ENCODE measurements at places on chromosomes 6 and 20.

DNA sequence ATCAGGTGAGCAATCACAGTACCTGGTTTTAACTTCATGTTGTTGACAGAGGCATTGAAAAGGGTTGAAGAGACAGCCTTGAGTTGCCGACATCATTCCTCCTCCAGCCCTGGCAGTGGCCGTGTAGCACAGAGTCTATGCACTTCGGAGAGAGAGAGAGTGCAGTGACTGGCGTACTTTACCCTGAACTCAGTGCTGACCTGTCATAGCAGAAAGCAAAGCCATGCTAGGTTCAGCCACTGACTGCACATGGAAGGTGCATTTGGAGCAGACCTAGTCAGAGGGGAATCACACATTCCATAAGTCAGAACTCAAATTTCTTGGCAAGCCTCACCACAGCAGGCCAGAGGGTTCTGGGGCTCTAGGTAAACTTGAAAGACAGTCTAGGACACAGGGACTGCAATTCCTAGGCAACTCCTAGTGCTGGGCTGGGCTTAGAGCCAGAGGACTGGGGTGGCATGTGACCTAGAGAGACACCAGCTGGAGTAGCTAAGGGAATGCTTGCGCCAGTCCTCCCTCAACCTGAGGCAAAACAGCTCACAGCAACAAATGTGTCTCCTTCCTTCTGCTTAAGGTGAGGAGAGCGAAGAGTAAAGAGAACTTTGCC, 69.1 kb downstream of the ELOVL4 start:
- no peak for DNase-seq

- DNase-seq: no peak
Measured at GRCh38 chr6:78513856-78514255, 353.5 kb upstream of the IRAK1BP1 start.

DNA sequence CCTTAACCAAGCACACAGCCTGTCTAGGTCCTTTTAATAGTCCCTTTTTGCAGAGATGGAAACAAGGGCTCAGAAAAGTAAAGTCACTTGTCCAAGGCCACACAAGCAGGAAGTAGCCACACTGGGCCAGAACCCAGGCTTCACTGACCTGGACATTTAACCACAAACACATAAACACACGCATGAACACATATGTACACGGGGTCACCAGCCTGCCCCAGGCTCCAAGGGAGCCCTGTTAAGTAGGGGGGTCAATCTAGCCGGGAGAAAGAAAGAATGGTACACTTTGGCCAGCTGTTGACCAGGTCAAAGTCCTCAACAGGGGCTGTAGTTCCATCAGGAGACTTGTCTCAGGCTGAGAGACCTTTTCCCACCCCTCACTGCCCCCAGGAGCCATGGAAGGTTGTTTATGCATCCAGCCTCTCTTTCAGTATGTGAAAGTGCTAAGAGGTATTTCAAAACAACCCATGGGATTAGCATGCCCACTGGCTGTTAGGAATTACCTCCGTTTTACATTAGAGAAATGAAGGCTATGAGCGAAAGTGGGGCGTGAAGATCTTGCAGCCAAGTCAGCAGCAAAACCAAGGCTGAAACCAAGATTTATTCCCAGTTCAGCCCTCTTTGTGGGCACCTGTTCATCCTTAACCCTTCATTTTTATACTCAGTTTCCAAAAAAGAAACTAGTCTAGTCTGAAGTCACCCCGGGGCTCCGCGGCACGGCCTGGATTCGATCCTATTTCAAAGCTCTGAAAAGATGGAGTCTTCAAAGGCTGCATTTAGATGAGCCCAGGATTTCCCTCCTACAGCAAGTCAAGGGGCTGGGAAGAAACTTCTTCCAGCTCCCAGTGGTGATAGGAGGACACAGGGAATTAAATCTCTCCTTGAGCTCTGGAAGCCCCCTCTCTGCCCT, 9.8 kb downstream of the SDC4 start:
- DNase-seq: no peak

- no peak for DNase-seq
Measured at GRCh38 chr20:49775229-49775693, 37.4 kb upstream of the SLC9A8 start.

GRCh38 chr6:2755456-2755855, 4.7 kb upstream of the MYLK4 start:
- no peak for DNase-seq

DNA sequence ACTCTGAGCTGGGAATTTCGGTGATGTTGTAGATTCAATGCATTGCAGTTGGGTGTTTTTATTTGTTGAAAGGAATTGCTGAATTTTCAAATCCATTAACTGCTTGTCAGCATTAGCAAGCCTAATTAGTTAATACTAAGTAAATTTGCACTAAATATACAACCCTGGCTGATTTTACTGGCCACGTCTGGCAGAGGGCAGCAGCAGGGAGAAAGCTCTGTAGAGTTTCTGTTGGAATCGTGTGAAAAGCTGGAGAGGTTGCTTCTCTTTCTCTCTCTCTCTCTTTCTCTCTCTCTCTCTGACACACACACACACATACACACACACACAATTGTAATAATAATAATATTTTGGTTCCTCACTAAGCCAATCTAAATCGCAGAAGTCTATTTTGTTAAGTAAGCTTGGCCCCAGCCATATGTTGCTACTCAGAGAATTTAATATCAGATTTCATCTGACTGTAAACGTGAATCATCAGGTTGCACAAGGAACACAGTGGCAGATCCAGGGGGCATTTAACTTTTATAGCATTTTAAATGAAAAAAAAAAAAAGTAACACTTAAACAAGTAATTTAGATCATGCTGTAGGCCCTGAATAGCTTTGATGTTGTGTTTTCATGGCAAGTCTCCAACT, 289.5 kb downstream of the ESR1 start:
- DNase-seq: no peak

DNA sequence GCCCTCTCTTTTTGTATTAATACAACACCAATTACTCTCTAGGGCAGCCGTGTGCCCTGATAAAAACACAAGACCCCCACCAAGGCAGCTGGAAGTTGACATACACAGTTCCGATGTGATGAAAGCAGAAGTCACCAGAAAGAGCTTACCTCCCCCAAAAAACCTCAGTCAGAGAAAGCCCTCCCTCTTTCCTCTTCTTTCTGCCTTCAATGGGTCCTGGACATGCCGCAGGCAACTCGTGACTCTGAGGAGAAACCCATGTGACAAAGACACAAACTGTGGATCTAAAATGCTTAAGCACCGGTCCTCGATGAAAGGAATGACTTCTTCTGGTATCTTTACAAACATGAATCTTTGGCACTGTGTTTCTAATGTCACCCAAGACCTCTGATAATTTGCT, 117.7 kb upstream of the CCDC28A start:
- DNase-seq: no peak

DNA sequence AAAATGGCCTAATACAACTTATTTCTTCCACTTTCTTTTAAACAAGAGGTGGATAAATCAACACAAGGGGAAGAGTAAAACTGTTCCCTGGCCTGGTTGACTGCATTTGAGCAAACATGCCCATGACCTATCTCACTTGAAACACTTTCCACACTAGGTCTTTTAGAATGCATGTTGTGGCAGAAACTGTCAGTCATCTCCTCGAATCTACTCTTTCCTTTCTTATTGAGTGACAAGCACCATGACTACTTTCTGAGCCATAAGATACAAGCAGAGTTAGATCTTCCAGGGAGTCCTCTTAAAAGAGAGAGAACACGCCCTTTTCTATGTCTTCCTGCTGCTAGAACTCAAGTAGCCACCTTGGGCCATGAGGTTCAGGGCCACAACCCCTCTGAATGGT, 66.5 kb downstream of the PTPRT start:
- DNase-seq: no peak

GRCh38 chr6:156391061-156391672, 386.0 kb upstream of the ARID1B start:
- DNase-seq: no peak

- DNase-seq: no peak
Measured at GRCh38 chr20:11032611-11033010, 358.8 kb upstream of the JAG1 start.

DNA sequence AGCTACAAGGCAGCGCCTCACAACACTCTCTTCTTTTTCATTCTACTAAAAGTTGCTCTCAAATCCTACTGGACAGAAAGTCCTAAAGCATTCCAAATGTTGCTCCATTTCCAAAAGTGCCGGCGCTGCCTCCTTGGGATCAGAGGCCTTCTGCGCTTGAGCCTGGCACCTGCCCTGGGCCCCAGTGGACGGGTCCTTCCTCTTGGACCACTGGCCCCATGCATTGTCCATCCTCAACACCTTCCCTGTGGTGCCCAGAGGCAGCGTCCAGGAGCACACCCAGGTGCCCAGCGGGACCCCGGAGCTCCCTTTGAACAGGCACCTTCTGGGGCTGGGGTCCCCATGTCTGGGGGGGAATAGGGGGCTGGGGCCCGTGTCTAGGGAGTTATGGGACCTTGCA, 205.2 kb downstream of the ERMARD start:
- no peak for DNase-seq

DNA sequence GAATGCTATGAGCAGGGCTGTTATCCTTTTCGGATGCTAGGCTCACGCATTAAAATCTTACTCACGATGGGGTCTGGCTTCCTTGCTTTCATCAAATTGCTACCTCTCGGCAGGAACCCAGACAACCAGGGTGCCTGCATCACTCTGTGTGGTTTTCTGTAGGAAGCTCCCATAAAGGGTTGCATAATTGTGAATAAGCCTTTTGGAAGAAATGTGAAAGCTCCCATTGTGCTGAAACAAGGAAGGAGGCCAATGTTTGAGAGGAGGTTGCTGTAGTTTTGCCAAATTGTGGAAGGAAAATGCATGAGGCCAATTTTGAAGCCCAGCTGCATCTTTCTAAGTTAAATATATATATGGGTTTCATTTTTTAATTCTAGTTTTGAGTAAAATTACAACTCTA, 615.5 kb downstream of the C6orf118 start:
- DNase-seq: no peak

DNA sequence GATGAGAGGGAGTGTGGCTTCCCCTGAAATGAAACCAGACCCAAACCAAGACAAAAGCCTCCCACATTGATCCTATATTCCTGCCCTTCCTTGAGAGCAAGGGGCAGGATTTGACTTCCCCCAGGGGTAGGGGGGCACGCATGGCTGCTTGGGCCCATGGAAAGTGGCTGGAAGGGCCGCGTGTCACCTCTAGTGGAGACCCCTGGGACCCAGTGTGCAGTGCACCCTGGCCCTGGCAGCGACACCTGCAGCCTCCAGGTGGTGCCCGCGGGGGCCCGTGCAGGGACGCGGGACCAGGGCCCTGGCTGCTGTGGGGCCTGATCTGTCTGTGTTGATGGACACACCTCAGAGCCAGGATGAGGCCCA, 18.0 kb upstream of the SLCO4A1 start:
- no peak for DNase-seq
